ENCODE measurements at places on chromosomes 5 and 9.

DNA sequence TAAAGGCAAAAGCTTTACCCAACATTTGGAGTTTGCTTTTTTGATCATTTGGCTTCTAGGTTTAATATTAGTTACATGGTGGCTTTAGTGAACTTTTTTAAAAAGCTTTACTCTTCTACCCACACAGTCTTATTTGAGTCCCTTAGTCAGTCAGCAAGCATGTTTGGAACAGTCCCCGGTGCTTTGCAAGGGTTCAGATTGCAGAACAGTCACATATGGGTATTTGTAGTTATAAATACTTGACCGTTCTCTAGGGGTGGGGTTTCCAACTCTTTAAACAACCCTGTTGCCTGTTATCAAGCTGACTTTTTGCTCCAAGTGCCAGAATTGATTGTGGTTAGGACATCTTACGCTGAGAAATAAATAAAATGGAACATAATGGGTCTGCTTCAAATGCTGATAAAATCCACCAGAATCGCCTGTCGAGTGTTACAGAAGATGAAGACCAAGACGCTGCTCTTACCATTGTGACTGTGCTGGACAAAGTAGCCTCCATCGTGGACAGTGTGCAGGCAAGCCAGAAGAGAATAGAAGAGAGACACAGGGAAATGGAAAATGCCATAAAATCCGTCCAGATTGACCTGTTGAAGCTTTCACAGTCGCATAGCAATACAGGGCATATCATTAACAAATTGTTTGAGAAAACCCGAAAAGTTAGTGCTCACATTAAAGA is at the start of gene CAVIN4:
Gene CAVIN4 (plus strand): TSS at position 304 of the 673 bp plus-strand sequence. CDS start 65 bp downstream, at position 369.
- DNase-seq = no peak

DNA sequence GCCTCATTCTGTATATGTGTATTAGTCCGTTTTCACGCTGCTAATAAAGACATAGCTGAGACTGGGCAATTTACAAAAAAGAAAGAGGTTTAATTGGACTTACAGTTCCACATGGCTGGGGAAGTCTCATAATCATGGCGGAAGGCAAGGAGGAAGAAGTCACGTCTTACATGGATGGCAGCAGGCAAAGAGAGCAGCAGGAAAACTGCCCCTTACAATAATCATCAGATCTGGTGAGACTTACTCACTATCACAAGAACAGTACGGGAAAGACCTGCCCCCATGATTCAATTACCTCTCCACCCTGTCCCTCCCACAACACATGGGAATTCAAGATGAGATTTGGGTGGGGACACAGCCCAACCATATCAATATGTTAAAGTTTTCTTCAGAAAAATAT is 49.8 kb upstream of the GPBP1 start:
- no peak for DNase-seq

- no peak for DNase-seq
Measured at GRCh38 chr5:111237470-111237869, 13.3 kb downstream of the CAMK4 start.

DNA sequence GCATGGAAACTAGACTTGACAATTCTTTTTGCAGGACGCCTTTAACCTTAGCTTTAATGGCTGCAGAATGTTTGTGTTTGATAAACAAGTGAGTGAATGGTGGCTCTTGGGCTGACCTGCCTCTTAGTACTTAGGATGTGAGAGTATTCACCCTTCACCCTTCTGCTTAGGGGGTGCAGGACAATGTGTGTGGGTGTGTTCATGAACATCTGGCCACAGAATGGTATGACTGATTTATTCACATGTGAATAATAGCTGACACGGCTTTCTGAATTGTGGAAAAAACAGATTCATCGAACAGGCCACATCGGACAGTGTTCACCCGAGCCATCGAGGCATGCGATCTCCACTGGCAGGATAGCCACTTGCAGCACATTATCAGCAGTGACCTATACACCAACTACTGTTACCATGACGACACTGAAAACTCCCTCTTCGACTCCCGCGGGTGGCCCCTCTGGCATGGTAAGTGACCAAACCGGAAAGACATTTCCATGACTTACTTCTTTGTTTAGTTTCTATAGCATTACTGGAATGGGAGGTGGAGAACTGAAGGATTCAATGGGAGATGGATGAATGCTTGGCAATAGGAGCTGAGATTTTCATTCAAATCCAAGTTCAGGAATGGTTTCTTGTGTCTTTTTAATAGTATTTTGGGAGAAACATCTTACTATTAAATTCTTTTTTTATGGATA is 193.6 kb downstream of the ZSWIM6 start:
- no peak for DNase-seq

- DNase-seq = no peak
Measured at GRCh38 chr5:8634219-8634618, 765.3 kb downstream of the MTRR start.

DNA sequence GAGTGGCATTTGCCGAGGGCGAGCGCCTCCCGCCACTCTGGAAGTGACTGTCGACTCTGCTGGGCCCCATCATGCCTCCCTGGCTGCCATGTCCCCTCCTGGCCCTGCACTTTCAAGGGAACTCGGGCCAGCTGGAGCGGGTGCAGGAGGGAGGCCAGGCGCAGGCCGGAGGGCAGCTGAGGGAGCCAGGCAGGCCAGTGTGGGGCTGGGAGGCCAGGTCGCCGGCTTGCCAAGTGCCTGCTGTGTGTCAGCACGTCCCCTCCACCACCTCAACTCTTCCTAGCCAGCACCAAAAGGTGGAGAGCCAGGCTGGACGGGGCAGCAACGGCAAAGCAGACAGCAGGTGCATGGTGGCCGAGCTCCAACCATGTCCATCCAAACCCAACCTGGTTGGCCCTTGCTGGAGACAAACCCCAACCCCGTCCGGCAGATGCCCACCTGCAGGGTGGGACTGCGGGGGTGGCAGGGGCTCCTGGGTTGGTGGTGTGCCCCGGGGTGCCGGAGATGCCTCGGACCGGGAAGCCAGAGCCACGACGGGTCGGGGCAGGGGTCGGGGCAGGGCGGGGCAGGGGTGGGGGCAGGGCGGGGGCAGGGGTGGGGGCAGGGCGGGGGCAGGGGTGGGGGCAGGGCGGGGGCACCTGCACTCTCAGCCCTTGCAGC is 36.5 kb upstream of the EGFL7 start:
- no peak for DNase-seq

DNA sequence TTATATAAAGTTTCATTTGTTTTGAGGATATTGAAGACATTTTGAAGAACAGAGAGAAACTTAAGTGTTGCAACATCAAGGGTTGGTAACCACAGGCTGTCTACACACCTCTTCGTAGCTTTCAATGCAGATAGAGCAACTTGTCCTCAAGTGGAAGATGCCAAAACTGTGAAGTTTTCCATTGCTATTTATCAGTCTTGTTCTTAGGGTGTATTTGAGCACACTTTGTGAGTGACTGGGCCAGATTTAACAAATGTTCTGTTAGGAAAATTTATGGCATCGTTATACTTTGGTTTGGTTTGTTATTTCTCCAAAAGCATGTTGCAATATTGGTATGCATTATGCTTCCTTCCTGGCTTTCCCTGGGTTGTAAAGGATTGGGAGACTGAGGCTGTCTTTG is 31.6 kb downstream of the NNT start:
- no peak for DNase-seq

DNA sequence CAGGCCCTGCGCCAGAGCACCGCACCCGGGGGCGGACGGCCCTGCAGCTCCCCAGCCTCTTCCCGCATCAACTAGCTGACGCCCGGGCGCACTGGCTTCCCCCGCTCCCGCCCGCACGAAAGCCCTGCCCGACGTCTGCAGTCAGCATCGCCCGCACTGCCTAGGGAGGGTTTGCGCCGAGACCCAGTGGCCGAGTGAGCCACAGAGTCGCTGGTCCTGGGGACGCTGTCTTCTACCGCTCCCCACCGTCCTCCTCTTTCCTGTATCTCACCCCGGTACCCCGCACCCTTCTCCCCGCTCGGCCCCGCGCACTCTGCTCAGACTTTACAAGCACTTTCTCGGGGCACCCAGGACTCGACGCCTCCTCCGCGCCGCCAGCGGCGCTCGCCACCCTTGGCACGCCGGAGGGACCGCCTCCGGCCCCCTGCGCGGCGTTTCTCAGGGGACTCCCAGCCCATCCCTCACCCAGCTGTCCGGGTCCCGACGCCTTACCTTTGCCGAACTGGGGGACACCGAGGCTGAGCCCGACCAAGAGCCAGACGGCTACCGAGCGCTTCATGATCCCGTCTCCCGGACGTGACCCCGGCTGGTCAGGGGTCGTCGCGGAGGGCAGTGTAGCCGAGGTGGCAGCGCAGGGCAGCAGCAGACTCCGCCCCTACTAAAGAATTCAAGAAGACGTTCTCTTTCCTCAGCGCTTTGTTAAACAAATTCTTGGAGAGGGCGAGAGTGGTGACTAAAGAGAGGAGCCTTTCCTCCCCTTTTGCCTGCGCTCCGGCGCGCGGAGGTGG is 670 bp downstream of the EDIL3 start:
- DNase-seq = no peak

DNA sequence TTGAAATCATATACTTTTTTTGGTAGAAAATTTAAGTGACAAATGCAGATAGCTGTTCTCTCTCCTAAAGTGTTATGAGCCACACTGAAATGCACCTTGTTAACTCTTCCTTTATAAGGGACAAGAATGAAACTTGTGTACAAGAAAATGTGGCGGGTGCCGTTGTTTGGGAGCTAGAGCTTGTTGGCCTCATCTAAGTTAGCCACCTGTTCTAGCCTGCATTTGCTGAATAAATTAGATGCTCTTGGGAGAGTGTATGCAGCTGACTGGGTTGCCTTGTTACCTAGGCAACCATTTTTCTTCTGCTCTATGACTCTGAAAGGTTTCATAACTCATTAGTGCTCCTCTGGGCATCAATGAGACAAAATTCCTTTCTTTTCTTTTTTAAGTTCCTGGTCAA is 174.3 kb downstream of the TAF11L14 start:
- no peak for DNase-seq

- no peak for DNase-seq
Measured at GRCh38 chr5:111463311-111463710, 49.0 kb downstream of the STARD4 start.

GRCh38 chr9:131769361-131769760 is 29.5 kb upstream of the RAPGEF1 start:
- DNase-seq = no peak

GRCh38 chr9:14238079-14238478 is 75.9 kb downstream of the NFIB start:
- no peak for DNase-seq

GRCh38 chr9:84779883-84780282 is 110.4 kb downstream of the NTRK2 start:
- DNase-seq = no peak

DNA sequence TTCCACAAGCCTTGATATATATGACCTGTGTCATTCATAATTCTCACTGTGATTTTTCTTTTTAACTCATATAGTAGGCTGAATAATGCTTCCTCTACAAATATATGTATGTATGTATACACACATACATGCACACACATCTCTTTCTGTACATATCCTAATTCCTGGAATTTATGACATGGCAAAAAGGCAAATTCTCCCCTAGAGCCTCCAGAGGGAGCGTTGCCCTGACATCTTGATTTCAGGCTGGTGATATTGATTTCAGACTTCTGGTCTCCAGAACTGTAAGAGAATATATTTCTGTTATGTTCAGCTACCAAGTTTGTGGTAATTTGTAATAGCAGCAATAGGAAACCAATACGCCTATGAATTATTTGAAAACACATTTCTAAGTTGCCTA is 166.6 kb upstream of the GAS1 start:
- no peak for DNase-seq

DNA sequence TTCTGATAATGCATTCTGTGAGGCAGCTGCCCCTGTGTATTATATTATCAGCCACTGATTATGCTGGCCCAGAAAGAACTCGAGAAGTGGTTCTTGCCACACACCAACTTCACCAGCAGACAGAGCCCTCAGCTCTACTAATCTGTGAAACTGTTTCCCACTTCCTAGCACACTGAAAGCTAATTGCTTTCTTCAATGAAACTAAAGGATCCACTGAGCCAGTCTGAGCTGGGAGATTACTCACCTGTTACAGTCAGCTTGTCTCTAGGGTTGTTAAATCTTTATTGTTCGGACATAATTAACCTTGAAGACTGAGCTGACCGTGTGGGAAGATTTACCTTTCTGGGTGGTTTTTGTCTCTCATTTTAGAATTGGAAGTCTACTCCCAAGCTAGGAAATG is 263.2 kb downstream of the KCTD16 start:
- DNase-seq = no peak

DNA sequence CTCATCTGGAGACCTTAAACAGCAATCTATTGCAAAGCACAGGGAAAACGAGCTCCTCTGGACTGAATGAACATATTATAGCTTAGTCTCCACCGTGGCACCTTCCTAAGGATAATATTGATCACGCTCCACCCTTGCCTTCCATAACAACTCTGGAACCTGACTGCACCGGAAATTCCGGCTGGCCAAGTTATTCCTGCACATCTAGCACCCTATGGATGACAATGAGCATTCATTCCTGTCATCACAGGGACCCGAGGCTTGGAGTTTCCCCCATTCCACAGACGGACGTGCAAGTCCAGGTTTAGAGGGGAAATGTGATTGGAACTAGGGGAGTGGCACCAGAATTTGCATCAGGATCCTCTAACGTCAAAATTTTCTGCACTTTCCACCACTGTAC is 27.5 kb downstream of the STK10 start:
- DNase-seq = no peak

GRCh38 chr9:15116130-15116580 is 190.9 kb downstream of the TTC39B start:
- no peak for DNase-seq

- DNase-seq = no peak
Measured at GRCh38 chr5:99929067-99929805, 605.9 kb upstream of the FAM174A start.

DNA sequence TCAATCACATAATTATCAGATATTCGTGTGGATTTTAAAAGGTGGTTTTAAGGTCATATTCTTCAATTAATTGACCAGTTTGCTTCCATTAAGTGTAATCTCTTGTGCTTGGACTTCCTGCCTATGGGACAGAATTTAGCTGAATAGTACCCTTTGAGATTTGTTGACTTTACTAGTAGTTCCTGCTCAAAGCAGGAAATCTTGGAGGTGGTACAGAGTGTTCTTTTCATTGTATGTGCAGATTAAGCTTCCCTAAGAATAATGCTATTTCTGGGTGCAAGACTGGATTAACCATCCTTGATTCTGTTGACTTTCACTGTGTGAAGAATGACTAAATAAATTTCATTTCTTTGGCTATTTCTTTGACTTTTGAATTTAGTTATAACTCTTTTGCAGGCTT is 45.4 kb upstream of the ELL2 start:
- DNase-seq = no peak

Measured in stimulated activated CD4-positive, alpha-beta T cell treated with anti-CD3 and anti-CD28 coated beads, Interleukin-4, amount 100 ng/mL, for 1 hour (primary cell).